GM04503 (cell line): ENCODE measurements at places on chromosomes 6 and 20.

- no peak for DNase-seq
Measured at GRCh38 chr20:19756761-19757486, 1.1 kb upstream of the RIN2 start.

- DNase-seq, result no peak
Measured at GRCh38 chr6:169575821-169576220, 126.0 kb downstream of the WDR27 start.

DNA sequence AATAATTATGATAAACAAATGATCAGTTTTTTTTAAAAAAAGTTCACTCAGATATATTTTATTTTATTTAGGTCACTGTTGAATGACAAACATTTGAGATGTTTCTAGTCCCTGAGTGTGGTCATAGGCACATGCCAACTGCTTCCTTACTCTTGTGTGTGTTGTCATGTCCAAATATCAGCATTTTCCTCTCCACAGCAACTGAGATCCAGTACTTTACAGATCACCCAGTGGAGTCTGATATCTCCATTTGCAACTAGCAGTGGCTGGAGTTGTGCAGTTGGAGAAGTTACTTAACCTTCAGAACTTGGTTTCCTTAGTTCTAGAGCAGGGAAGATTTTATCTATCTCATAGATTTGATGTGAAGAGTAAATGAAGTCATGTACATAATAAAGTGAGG lies 101.3 kb downstream of the MYB start:
- no peak for DNase-seq

GRCh38 chr6:158793432-158793831 lies 25.7 kb downstream of the EZR start:
- no peak for DNase-seq

- no peak for DNase-seq
Measured at GRCh38 chr6:122623279-122623678, 13.1 kb downstream of the PKIB start.

- no peak for DNase-seq
Measured at GRCh38 chr6:152648105-152648504, 10.9 kb upstream of the SYNE1 start.

DNA sequence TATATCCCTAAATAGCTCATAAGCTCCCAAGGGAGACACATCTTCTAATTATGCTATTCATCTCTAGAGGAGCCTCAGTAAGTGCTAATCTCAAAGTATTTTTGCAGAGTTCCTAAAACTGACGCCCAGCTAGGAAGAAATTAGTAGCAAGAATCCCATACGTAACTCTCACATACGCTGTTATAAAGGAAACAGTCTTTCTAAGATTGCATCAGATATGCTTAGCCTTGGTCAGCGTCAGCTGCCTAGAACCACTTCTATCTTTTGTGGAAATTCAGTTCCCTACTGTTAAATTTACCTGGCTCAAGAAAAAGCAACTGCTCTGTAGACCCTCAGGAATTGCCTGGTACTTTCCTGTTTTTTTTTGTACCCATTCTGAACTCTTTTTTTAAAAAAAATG lies 13.6 kb downstream of the RIPOR2 start:
- no peak for DNase-seq

DNA sequence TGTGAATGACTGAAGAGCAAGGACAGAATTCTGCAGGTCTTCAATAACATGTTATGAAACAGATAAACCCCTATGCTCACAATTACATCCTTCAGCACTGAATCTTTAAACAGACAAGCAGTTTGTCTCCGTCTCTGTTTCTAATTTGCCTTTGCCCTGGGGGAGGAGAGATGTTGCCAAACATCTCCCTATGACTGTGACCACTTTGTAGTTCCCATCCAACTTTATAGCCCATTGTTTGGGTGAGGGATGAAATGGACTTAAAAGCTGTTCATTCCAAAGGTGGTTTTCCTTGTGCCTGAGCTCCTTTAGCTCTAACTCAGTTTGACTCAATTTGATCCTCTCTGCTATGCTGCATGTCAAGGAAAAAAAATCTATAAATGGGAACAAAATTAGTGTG lies 19.5 kb upstream of the ADTRP start:
- DNase-seq, result no peak

DNA sequence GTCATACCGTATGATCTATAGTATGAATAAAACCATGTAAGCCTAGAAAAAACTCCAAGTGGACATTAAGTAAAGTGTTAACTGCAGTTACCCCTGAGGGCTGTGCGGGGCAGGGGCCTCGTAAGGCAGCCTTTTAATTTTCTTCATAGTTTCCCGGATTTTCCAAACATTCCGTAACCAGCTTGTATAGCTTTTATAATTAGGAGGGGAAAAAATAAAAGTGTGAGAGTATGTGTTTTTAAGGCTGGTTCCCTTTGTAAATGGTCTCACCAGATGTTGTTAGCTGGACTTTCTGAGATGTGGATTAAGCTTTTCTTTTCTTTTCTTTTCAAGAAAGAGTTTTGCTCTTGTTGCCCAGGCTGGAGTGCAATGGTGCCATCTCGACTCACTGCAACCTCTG lies 7.0 kb downstream of the KIAA1755 start:
- DNase-seq, result no peak

DNA sequence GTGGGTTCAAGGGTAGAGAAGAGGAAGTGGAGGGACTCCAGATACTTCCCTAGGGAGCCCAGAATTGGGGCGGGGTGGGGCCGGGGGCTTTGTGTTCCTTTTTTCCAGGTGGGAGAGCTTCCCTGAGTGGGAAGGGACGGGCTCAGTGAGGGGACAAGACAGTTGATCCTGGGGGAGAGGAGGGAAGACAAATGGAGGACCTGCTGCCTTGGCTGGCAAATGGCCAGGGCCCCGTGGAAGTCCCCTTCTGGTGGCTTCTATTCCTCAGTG lies 2.6 kb downstream of the CTSZ start:
- DNase-seq, result no peak

DNA sequence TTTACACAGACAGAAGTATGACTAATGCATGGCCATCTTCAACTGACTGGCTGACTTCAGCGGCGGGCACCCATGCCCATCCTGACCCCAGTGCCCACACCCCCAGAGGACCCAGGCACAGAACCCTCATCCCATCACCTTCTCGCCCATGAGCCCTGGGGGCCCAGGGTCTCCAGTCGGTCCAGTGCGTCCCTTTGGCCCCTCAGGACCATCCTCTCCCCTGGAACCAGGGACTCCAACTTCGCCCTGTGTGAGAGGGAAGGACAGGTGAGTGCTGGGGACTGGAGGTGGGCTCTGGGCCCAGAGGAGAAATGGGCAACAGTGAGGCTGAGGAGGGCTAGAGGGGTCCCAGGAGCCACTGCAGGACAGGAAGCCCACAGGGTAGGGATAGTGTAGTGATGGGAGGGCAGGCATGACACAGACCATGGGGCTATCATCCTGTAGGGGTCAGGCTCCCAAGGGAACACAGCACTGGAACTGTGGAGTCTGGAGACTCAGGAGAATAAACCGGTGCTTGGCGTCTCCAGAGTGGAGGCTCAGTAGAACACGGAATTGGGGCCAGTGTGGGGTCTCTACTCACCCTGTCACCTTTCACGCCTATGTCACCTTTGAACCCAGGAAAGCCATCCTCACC lies 16.7 kb downstream of the COL11A2 start:
- DNase-seq, result no peak
